Brain pericyte (primary cell): ENCODE measurements at places on chromosomes 6 and 20.

- no peak for DNase-seq
These were observed 12.4 kb upstream of the SPDEF start for GRCh38 chr6:34568341-34569201.

DNA sequence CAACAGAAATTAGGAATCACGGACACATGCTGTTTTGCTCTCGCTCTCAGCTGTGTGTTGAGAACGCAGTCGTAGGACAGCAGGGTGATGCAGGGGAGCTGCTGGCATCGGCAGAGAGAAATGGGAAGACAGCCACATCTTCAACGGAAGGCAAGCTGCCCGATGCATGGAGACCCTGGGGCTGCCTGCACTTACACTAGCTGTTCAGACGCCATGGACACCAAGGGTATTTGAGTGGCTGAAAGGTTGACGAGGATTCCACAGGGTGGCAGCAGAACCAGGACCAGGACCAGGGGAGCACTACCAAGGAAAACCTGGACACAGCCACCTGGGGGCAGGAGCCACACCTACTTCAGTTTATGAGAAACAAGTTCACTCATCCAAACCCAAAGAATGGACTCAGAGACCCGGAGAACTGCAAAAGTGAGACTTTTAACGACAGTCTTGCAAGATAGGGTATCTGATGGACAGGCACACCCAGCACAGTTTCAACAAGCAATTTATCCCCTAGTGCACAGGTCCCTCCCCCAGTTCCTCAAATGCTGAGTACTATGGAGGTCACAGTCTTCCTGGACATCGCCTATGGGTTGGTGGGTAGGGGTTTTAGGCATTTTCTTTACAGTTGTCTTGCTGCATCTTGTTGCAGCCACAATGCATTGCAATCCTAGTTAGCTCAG, 56.3 kb upstream of the ENTPD6 start:
- DNase-seq: no peak

DNA sequence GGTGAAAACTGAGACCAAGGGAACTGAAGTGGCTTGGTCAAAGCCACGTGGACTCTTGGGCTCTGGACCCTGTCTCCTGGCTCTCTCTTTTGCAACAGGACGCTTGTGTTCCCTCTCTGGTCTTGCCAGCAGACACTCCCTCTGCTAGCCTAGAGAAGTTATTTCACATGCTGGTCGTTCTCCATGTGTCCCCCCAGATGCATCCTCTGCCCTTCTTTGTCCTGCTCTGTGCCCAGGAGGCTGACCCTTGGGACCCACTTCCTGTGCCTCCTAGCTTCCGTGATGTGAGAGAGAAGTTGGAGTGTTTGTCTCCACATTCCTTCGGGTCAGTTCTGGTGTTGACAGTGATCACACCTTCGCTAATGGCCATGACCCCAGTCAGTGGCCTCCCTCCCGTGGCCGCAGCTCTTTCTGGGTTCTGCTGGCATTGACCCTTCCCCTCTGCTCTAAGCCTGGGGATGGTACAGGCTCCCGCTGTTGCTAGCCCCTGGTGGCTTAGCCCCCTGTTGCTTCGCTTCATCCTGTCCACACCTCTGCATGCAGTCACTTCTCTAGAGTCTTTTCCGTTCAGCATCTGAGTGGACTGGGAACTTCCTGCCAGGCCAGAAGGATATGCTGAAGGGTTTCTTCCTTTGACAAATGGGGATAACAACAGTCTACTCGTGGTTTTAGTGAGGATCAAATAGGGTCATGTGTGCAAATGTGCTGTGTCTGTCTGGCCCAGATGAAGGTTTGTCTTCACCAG, 70.1 kb upstream of the BMP2 start:
- no peak for DNase-seq

- no peak for DNase-seq
These were observed 70.3 kb upstream of the RALGAPA2 start for GRCh38 chr20:20782755-20783154.

- DNase-seq: no peak
These were observed 63.7 kb downstream of the PXDC1 start for GRCh38 chr6:3687847-3688246.

DNA sequence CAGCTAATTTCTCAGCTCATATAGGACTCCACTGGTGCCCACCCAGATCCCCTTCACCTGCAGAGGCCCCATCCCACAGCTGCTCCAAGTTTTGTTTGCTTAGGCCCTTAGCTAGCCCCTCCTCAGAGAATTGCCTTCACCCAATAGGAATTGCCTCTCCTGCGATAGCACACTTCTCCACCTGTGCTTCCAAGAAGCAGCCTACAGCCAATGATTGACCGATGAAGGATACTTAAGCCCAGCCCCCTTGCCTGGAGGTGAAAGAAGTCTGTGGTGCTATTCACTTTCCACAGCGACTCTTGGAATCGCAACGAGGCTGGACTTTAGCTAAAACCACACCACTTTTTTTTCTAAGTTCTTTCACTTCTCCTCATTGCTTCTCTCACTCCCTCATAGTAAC, 353.2 kb upstream of the BTBD3 start:
- no peak for DNase-seq

GRCh38 chr6:77456531-77457248, 6.6 kb downstream of the HTR1B start:
- DNase-seq: peak; percentile 94
